ENCODE measurements at places on chromosomes 1 and 21.

- no peak for DNase-seq
Observed at GRCh38 chr1:162094271-162094670, 24.8 kb downstream of the NOS1AP start.

DNA sequence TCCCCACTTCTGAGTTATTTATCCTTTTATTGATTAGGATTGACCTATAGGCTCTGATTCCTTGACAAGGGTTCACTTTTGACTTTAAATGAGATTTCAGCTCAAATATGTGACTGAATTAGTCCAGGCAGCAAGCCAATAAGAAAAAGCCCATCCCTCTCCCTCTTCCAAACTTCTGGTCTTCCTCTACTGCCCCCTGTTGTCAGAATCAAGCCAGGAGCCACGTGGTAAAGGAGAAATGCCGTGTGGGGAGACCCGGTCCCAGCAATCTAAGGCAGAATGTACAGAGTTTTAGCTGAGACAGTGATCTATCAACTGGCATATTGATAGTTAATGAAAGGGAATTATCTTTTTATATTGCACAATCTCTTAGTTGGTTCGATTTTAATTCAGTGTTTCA is 5.2 kb downstream of the ADAMTS5 start:
- DNase-seq = no peak

- DNase-seq = no peak
Observed at GRCh38 chr1:2784854-2785630, 16.5 kb downstream of the TTC34 start.

GRCh38 chr1:204782118-204782700 is 88.5 kb upstream of the NFASC start:
- DNase-seq = no peak

GRCh38 chr1:94433866-94434265 is 15.7 kb downstream of the ABCD3 start:
- no peak for DNase-seq

DNA sequence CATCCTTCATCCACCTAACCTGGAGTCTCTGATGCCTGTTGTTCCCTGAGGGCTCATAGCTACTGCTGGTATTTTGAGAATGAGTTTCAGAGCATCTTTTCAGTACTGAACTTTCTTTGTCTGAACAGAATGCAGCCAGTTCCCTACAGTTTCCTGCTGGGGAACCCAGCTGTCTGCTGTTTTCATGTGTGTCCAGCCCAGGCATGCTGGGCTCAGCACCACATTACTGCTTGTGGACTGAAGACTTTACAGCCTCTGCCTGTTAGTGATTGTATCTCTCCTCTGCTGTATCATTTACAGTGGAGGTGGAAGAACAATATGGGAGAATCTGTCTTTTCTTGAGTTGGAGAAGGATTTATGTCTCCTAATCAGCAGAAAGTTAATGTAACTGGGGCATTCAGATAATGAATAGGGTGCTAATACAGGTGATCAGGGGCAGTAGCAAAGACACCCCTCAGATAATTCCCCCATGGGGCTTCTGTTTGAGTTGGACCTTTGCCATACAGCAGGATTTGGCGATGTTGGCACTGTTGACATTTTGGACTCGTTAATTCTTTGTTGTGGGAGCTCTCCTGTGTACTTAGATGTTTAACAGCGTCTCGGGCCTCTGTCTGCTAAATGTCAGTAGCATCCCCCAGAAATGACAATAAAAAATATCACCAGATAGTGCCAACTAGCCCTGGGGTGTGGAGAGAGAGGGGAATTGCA is 207.7 kb downstream of the HHAT start:
- no peak for DNase-seq

GRCh38 chr1:29966526-29967045 is 730.3 kb downstream of the PTPRU start:
- no peak for DNase-seq

DNA sequence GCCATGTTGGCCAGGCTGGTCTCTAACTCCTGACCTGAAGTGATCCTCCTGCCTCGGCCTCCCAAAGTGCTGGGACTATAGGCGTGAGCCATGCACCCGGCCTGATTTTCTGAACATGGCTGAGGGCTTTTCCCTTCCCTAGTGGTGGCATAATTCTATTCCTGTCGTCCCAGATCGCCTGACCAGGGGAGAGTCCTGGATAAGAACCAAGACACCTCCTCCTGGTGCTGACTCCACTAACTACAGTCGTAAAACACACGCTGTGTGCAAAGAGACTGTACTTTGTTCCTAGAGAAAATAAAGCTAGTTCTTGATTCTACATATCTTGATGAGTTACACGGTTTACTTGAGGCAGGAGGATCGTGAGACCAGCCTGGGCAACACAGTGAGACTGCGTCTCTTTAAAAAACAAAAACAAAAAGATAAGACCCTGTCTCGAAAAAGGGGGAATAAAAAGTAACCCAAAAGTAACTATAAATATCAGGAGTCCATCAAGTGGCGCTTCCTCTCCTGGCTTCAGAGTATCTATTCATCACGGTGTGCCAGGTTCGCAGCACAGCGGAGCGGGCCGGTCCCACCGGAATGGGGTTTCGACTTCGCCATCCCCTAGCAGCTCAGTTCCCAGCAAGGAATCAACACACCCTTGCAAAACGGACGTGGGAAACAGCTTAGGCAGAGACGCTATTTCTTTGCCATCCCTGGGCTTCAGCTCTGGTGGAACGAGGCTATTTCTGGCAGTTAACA is 973 bp downstream of the SDF4 start:
- no peak for DNase-seq

DNA sequence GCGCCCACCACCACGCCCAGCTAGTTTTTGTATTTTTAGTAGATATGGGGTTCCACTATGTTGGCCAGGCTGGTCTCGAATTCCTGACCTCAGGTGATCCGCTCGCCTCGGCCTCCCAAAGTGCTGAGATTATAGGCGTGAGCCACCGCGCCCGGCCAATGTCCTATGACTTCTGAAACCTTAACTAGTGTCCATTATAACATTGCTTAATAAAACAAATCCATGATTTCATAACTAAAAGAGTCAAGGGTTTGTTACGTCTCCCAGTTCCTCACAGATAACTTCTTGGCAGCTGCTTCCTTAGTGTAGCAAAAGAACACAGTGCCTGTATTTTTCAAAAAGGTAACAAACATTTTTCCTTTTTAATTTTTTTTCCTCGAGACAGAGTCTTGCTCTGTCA is 53.6 kb downstream of the FBXO42 start:
- no peak for DNase-seq

- no peak for DNase-seq
Observed at GRCh38 chr1:47230692-47231300, 1.2 kb downstream of the TAL1 start.

DNA sequence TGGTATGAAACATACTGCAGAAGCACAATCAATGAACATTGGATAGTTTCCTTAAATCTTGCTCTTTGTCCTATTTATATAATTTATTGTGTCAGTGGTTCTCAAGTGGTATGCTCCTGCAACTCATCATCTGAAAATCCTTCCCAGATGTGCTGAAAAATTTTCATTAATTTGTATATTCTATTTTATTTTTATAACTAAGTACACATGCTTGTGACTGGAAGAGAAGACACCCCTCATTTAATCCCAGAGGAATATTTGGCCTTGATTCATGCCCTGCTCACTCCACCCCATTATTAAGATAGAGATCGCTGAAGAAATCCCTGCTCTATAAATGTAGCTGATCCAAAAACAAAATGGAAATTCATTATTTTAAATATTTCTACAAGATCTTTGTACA is 870.5 kb upstream of the CXADR start:
- no peak for DNase-seq

- no peak for DNase-seq
Observed at GRCh38 chr1:6253380-6253779, 7.5 kb downstream of the GPR153 start.

GRCh38 chr1:173616859-173617258 is 14.0 kb upstream of the SLC9C2 start:
- no peak for DNase-seq

- no peak for DNase-seq
Observed at GRCh38 chr1:93016171-93016570, 54.9 kb upstream of the DIPK1A start.

GRCh38 chr1:170009551-170009950 is 64.9 kb downstream of the KIFAP3 start:
- no peak for DNase-seq

- DNase-seq = no peak
Observed at GRCh38 chr21:35681946-35682345, 378.4 kb downstream of the SETD4 start.

- DNase-seq = no peak
Observed at GRCh38 chr1:212040629-212041412, 5.3 kb downstream of the DTL start.

GRCh38 chr1:167093846-167094516 is at the start of gene STYXL2:
Gene STYXL2 (plus strand): TSS chr1:167094075. CDS start chr1:167094850, 775 bp downstream.
- no peak for DNase-seq

DNA sequence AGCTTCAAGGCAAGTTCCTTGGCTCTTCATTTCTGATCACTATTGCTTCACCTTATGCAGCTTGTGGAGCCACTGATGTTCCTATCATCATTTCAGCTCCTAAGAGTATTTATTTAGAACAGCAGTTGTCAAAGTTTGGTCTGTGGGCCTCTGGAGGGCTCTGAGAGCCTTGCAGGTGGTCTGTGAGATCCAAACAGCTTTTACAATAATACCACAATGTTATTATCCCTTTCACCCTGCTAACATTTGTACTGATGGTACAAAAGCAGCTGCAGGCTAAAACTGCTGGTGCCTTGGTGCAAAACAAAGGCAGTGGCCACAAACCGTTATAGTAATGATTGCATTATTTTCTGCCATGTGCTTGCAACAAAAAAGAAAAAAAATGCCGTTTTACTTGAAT is 33.8 kb downstream of the PATJ start:
- DNase-seq = no peak

DNA sequence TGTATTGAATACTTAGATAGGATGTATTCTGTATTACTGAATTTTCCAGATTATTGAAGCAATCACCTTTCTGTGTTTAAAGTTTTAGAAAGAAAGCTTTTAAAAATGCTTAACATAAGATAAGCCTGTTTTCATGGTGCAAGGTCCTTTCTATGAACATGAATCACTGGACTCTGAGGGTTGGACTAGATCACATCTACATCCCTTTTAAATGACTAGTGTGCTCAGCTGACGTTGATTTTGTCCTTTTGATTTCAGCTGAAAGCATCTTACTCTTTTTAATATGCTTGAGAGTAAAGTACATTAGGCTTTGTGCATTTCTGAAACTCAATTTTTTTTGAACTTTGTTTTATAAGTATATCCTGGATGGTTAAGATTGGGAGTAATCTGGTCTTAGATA is 16.2 kb downstream of the MIER1 start:
- no peak for DNase-seq

DNA sequence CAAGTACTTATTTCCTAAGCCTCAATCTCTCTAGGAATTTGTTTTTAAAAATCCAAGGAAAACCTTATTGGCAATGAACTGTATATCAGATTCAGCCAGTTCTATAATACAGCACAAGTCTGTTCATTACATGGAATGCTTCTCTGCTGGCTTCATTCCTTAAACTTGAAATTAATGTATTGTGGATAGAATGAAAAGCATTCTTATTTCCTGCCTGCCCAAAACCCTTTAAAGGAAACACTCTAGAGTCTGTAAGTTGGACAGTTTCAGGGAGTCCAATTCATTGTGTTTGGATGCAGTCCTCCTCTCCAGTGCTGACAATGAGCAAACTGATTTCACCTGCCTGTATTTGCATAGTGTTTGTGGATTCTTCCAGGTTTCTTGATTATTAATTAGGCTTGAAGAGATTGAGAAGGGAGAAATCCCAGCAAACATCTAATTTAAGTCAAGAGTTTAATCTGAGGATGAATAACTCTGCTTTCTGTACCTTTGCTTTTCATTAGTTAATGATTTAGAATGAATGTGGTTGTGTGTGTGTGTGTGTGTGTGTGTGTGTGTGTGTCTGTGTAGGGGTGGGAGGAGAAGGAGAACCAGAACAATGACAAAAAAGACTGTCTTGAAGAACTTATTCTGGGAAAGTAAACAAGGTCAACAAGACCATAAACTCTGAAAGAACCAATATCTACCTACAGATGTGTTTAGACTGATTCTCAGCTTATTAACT is 61.2 kb downstream of the CACHD1 start:
- DNase-seq = no peak

- no peak for DNase-seq
Observed at GRCh38 chr1:200242110-200243041, 167.5 kb downstream of the ZNF281 start.

- no peak for DNase-seq
Observed at GRCh38 chr1:61978796-61979195, 215.9 kb upstream of the L1TD1 start.

GRCh38 chr1:19325368-19325957 is 13.3 kb downstream of the SLC66A1 start:
- DNase-seq = no peak

DNA sequence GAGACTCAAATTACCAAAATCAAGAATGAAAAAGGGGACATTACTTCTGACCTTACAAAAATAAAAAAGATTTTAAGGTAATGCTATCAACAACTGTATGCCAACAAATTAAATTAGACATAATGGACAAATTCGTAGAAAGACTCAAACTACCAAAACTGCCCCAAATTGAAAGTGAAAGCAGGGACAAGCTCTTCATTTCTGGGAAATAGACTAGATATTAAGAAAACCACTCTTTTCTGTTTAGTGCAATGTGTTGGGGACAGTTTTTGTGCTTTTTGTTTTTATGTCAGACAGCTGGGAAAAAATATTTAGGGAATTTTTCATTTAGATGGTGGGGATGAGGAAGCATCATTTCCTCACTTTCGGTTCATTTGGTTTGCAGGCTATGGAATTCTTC is 4.9 kb upstream of the GBP1 start:
- no peak for DNase-seq

GRCh38 chr21:41808846-41809245 is 42.0 kb upstream of the RIPK4 start:
- DNase-seq = no peak

- DNase-seq = no peak
Observed at GRCh38 chr1:237390823-237391222, 348.8 kb downstream of the RYR2 start.

GRCh38 chr1:76961181-76961819 is 94.0 kb downstream of the ST6GALNAC5 start:
- no peak for DNase-seq

GRCh38 chr1:107142666-107143065 is 1.8 kb downstream of the NTNG1 start:
- no peak for DNase-seq

- no peak for DNase-seq
Observed at GRCh38 chr1:31765041-31765467, 914 bp upstream of the ADGRB2 start.

DNA sequence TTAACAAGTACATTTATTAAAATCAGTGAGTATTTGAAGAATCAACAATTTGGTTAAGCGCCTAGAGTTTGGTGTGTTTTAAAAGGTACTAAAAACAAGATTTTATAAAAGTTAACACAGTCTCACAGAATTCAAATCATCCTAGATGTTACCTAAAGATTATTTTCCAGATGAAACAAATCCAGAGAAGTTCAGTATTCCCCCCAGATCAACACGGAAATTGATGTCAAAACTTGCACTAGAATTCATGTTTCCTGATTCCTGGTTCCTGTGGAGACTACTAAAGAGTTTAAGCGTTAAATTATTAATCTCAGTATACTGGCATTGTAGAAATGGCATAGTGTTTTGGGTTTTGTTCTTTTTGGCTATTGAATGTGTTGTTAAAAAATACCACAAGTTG is 1.4 kb downstream of the PTBP2 start:
- no peak for DNase-seq

All from stimulated activated CD4-positive, alpha-beta T cell treated with anti-CD3 and anti-CD28 coated beads, Interleukin-15, amount 100 ng/mL, for 1 hour (primary cell).